Activated CD8-positive, alpha-beta memory T cell treated with anti-CD3 and anti-CD28 coated beads for 48 hours (primary cell): ENCODE measurements at places on chromosomes 13 and 19.

GRCh38 chr19:49442771-49443365, 1.5 kb upstream of the SLC17A7 start:
- no peak for DNase-seq

GRCh38 chr19:18437491-18438330, at the start of gene ISYNA1:
Gene ISYNA1 (minus strand): TSS chr19:18438133. CDS start chr19:18437979, 154 bp downstream.
- no peak for DNase-seq

- no peak for DNase-seq
These were observed 40.5 kb upstream of the ITM2B start for GRCh38 chr13:48192411-48192935.

DNA sequence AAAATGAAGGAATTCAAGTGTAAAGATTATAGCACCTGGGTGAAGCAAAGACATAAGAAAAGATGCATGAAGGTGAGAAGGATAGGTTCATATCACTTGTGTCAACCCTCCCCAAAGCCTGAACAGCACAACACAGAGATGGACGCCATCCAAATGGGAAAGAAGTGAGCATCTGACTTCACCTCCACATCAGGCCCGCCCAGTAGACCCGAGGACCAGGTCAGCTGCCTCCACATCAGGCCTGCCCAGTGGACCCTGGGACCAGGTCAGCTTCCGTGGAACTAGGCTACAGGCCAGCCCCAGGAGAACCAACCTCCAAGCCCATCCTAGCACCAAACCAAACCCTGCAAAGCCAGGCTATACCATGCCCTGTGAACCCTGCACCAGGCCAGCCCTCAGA, 862.9 kb downstream of the UQCRFS1 start:
- DNase-seq, result no peak

DNA sequence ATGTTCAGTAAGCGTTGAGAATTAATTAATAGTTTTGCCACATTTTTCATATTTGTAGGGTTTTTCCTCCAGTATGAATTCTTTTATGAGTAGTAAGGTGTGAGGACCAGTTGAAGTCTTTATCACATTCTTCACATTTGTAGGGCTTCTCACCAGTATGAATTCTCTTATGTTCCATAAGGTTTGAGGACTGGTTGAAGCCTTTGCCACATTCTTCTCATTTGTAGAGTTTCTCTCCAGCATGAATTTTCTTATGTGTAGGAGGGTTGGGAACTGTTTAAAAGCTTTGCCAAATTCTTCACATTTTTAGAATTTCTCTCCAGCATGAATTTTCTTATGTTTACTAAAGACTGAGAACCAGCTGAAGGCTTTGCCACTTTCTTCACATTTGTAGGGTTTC, 40.3 kb downstream of the ZNF208 start:
- no peak for DNase-seq

DNA sequence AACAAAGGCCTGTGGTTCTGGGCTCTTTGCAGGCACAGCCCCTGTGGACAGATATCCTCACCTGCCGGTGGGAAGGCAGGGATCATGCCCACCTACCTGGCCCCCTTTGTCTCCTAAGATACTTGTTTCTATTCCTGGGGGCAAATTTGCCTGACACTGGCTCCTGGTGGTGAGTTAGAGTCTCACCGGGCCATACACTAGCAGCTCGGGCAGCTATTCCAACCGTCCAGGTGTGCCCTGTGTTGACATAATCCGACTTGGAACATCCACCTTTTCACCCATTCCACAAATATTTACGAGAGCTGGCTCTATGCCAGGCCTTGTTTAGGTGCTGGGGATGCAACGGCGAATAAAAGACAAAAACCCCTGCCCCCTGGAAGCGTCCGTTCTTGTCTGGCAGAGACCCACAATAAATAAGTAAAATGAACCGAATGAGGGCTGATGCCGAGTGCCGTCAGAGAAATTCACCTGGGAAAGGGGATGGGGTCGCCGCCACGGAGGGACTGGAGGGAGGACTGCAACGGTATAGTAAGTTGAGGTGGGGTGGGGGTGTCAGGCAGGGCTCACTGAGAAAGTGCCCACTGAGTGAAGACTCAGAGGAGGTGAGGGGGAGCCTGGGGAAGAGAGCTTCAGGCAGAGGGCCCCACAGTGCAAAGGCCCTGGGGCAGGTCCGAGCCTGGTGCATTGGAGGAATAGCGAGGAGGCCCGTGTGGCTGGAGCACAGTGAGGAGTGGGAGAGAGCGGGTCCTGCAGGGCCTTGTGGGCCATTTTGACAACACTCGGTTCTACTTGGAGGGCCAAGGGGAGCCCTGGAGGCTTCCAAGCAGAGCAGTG, 43.2 kb upstream of the RANBP3 start:
- DNase-seq, result no peak

- DNase-seq, result no peak
These were observed 42.5 kb downstream of the IRS2 start for GRCh38 chr13:109743706-109744453.

- DNase-seq, result no peak
These were observed 180.5 kb upstream of the PCDH9 start for GRCh38 chr13:67410645-67411044.

GRCh38 chr13:24682353-24682752, 2.1 kb downstream of the ATP12A start:
- no peak for DNase-seq

DNA sequence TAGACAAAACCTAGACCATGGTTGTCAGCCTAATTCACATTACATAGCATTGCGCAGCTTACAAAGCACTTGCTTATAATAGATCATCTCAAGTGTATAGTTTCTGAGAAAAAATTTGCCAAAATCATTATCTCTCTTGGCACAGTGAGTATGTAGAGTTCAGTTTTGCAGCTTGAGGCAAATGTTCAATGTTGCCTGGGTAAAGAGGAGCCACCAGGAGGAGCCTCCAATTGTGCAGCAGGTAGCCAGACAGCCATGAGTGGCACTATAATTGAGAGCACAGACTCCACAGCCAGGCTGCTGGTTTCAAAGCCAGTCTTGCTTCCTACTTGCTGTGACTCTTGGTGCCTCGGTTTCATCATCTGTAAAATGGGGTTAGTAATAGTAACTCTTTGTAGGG, 24.0 kb upstream of the OLFM4 start:
- no peak for DNase-seq

DNA sequence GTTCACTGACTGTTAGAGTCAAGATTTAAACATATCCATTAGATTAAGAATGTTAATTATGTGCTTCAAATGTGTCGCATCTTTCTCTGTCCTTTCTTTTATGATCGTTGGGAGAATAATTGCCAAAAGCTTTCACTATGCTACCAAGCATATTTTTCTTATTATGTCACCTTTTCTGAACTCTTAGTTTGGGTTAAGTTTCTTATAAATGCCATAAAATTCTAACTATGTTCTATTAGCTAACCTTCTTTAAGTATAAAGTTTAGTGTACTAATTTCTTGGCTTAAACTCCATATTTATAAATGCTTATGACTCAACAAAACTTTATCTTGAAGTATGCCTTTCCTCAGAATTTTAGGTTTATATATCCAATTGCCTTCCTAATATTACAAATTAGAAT, 1759.4 kb downstream of the PCDH9 start:
- no peak for DNase-seq

DNA sequence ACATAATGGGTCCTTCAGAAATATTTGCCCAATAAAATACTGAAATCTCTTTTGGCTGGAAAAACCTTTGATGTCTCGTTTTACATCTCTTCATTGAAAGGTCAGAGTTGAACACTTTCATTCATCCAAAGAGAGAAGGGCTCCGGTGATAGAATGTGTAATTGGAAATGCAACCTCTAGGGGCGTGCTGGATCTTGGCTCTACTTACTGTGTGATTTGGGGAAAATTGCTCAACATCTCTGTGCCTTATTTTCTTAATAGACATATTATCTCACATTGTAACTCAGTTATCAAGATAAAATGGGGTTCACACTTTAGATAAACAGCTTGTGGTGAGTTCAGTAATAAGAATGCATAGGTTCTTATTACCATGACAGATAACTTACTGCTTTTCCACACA, 1444.1 kb downstream of the SLITRK5 start:
- DNase-seq, result no peak

- no peak for DNase-seq
These were observed 498.6 kb downstream of the KCTD12 start for GRCh38 chr13:76387566-76387965.

DNA sequence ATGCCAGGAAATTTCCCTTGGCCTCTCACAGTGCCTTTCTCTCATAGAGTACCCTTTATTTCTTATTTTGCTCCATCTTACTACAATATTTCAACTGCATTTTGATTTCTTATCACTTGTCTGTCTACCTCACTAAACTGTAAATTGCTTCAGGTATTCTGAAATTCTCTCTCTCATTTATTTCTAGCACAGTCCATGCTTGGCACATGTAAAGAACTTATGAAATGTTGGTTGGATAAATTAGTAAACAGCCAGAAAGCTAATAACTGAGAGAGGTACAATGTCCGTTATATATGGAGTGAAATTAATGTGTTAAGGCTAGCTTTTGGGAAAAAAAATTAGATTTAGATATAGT, 138.3 kb upstream of the RFC3 start:
- no peak for DNase-seq

GRCh38 chr19:4376991-4377781, 23.2 kb downstream of the SH3GL1 start:
- DNase-seq, result no peak

DNA sequence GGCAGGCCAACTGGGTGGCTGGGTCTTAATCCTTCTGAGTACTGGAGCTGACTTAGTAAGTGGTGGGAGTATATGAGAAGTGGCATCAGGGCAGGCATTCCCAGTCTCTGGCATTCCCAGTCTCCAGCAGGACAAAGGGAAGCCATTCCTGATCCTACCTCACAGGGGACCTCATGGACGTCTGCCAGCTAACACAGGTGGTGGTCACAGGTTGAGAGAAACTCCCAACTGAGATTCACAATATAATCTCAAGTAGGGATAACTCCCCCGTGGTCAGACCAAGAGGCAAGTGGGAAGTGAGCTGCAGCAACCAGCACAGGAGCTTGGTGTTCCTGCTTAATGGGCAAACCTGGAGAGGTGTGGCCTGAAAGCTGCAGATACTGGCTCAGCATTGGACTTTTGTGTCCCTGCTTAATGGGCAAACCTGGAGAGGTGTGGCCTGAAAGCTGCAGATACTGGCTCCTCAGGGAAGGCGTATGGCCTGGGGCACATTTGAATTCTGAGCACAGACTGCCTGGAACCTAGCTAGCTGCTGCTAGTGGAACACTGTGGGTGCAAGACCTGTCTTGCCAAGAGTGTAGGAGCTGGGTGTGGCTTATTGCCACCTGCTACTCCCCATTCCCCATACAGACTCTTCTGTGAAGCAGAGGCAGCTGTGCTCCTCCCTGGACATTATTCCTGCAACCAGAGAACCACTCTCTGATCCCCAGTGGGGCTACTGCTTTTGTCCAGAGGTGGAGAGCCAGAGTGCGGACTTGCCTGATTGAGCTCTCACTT, 25.9 kb upstream of the OR10H2 start:
- DNase-seq, result no peak

DNA sequence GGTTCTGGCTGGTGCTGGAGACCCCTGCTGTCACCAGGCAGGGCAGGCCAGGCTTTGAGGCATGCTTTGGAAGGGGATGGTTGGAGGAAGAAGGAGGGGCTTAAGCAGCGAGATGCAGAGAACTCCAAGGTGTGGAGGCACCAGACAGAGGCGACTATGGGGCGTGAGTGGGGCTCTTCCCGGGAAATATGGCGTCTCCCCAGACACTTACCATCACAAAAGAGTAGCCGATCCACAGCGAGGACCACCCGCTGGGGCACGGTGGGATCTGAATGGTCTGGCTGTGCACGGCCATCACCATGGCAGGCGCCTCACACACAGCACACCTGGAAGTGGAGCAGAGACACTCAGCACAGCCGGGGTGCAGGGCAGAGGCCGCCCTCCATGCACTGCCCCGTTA, 151.9 kb downstream of the COL4A1 start:
- no peak for DNase-seq

DNA sequence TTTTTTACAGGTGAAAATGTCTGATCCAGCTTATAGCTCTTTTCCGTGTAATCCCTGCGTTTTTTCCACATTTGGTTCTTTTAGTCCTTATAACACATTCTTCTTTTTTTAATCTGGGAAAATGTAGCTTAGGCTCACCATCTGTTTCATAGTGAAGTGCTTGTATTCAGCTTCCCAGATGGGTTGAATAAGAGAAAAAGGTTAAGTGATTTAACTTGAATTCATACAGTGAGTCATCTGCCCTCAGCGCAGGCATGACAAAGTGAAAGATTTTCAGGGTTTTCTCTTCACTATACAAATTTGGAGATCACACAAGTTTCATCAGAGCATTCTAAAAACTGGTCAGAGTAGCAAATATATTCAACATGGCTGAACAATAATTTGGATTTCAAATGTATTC, 224.8 kb downstream of the SPRY2 start:
- DNase-seq, result no peak

- no peak for DNase-seq
These were observed 354.9 kb downstream of the FOXO1 start for GRCh38 chr13:40311356-40312101.

DNA sequence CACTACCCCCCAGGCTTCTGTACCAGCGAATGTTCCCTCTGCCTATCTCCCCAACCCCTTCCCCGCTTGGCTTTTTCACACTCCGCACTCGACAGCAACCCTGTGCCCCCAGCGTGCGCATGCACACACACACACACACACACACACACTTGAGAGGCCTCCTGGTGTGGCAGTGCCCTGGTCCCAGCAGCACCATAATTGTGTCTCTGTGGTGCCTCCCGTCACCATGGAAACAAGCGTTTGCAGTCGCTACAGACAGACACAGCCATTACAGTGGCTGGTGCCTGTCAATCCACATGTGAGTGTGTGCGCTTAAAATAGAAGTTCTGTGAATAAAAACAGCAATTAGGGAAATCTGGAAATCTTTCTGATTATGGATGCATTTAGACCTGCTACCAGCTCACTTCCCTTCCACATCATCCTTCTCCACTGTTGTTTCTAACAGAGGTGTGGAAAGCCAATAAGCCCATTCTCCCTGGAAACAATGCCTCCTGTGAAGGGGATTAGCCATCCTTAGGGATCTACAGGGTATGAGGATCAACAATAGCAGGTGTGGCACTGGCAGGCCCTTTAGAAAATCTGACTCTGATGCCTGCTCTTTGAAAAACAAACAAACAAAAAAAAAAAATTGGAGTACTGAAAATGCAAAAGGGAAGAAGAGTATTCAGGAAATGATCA, 146.3 kb downstream of the DCLK1 start:
- DNase-seq, result no peak
